Sigmoid colon (tissue), 7 donors: ENCODE measurements at places on chromosomes 6 and 20.

DNA sequence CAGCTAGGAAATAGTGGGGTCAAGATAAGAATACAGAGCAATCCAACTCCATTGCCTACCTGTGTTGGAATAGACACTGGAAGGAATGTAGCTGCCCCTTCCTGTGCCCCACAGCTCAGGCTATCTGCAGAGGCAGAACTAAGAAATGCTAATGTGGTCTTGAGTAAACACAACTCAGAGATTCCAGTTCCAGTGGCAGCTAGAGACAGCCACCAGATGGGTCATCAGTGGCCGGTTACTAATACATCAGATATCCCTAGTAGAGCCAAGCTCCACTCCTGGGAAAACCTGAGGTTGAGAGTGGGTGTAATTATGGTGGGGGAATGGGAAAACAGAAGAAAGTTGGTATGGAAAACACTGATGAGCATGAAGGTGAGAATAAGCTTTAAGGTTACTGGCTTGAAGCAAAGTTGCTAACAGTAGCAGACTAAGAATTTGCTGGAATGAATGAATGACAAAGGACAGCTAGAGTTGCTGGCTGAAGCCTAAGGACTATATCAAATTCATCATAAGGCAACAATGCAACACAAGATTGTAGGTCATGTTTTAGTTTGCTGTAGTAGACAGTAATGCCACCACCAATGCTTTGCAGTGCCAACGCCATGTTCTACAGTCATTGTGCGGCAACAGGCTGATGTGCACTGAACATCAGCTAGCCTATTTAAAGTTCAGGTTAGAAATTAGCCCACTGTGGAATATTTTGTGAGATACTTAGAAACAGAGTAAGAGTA lies 28.3 kb upstream of the FAM83C start:
- no peak for DNase-seq

DNA sequence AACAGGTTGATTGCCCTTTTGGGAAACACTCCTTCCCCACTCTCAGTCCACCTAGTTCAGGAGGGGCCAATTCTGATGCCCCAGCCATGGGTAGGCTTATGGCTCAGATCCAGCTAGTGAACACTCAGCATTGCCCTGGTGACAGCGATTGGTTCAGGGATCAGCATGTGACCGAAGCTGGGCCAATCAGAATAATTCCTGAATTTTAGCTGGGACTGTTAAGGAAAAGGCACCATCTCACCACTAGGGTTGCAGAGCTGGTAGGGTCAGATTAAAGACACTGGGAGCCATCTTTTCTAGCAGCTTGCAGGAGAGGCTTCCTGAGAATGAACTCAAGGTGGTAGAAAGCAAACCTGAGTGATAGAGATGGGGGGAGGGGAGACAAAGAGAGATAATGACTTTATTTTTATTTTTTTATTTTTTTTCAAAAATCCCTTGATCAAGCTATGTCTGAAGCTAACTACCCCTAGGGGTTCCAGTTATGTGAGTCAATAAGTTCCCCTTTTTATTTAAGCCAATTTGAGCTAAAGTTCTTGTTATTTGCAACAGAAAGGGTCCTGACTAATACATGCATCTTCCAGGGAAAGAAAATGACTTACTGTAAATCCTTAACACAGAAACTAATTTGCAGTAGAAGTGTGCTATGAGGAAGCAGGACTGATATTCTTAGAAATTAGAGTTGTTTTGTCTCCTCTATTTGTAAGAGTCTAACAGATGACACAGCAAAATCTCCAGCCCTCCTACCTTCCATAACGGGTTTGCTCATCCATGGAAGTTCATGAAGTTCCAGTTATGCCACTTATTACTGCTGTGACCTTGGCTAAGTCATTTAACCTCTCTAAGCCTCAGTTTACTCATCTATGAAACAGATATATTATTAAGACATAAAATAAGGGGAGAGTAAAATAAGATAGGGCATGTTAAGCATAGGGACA lies 44.7 kb downstream of the EYA2 start:
- no peak for DNase-seq

DNA sequence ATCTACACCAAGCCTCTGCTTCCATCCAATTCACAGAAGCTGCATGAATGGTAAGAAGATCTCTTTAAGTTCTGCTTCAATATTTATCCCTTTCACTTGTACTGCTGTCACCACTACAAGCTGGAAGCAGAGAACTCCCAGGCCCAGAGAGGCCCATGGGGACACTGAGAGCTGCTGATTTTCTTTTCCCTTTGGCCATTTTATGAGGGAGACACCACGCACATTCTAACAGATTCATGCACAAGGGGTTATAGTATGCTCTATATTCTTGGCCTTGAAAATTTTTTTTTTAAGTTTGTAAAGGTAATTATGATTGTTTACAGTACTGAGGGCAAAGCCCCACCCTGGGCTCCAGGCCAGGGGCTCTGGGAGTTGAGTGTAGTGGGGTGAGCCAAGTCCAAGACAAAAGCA lies 88.4 kb downstream of the MYB start:
- no peak for DNase-seq

DNA sequence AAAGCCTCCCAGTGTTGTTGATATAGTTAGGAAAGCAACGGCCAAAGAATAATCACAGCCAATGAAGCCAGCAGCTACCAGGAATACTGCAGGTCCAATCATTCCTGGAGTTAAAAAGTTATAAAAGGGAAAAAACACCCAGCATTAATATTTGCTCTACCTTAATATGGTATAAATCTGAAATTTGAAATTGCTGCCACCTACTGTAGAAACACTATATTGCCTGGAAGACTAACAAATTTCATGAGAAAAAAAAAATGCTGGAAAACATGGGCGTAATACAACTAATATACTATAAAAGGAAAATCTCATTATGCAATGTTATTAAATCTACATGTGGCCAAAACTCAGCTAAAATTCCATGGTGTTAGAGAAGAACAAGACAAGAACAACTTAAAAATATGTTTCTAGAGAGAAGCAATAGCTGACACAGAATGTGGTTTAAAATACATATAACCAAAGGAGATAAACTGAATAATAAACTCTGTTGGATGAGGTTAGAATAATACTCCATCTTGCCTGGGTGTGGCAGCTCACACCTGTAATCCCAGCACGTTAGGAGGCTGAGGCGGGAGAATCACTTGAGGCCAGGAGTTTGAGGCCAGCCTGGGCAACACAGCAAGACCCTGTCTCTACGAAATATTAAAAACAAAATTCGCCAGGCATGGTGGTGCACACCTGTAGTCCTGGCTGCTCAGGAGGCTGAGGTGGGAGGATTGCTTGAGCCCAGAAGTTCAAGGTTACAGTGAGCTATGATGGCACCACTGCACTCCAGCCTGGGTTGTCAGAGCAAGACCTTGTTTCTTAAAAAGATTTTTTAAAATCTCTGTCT lies 43.1 kb downstream of the SLC17A5 start:
- no peak for DNase-seq

GRCh38 chr6:165034271-165034741 lies 275.1 kb downstream of the C6orf118 start:
- no peak for DNase-seq

GRCh38 chr20:52996130-52996529 lies 24.0 kb downstream of the TSHZ2 start:
- no peak for DNase-seq

GRCh38 chr6:45650524-45651135 lies 272.9 kb upstream of the SUPT3H start:
- DNase-seq = no peak

GRCh38 chr20:54350415-54350814 lies 125.0 kb upstream of the DOK5 start:
- DNase-seq = no peak

- DNase-seq = no peak
Observed at GRCh38 chr6:53436526-53437303, 88.0 kb upstream of the ELOVL5 start.

GRCh38 chr6:75926293-75927168 lies 145.9 kb downstream of the IMPG1 start:
- DNase-seq = no peak

- no peak for DNase-seq
Observed at GRCh38 chr20:2837221-2837960, 3.1 kb downstream of the PCED1A start.

GRCh38 chr6:8080362-8081151 lies 16.4 kb upstream of the BLOC1S5 start:
- DNase-seq = no peak

DNA sequence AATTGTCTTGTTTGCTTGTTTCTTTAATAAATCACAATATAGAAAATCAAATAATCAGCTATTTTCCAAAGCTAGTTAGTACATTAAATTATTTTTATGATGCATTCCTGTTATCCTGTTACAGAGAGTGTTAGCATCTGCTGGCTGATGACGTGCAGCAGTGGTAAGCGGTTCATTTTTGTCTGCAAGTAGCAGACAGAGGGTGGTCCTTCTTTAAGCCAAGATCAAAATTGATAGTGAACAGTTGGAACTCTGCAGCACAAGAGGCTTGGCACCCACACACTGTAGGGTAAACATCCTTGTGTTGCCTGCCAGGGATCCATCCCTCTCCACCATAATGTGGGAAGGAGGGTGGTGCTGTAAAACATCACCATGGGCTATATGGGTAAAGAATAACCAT lies 158.3 kb downstream of the FRK start:
- no peak for DNase-seq

- no peak for DNase-seq
Observed at GRCh38 chr6:81166770-81167169, 585.7 kb downstream of the TENT5A start.

- DNase-seq = no peak
Observed at GRCh38 chr6:66717801-66718200, 1010.8 kb upstream of the EYS start.
